ENCODE measurements at places on chromosomes 1 and 21. TPM values are rescaled to one million over a fixed set of nuclear protein-coding genes. Genes with fewer than 3 reads are reported as not detected.

- H3K36me3 ChIP-seq, result peaks cover 43% of the 10 kb centered on the region
- H3K4me1 ChIP-seq, result peaks cover 24% of the 10 kb centered on the region
- H3K27ac ChIP-seq, result peak overlapping the region; percentile 73
- DNase-seq, result no peak
- H3K27me3 ChIP-seq, result no peaks in the 10 kb centered on the region
Measured at GRCh38 chr1:6198646-6199297, 623 bp downstream of the RPL22 start.

- H3K4me3 ChIP-seq, result no peak overlapping the region
- no peak overlapping the region for H3K27ac ChIP-seq
- no peaks in the 10 kb centered on the region for H3K4me1 ChIP-seq
- no peak for DNase-seq
- no peaks in the 10 kb centered on the region for H3K36me3 ChIP-seq
- no peaks in the 10 kb centered on the region for H3K27me3 ChIP-seq
Measured at GRCh38 chr1:174812016-174812415, 187.7 kb upstream of the CACYBP start.

GRCh38 chr1:8420318-8420717, 102.4 kb downstream of the SLC45A1 start:
- no peak for DNase-seq
- 0 out of 2 replicates have a peak overlapping the region, but pooled peaks have one; percentile 12 for H3K4me3 ChIP-seq
- H3K27ac ChIP-seq, result no peak overlapping the region

DNA sequence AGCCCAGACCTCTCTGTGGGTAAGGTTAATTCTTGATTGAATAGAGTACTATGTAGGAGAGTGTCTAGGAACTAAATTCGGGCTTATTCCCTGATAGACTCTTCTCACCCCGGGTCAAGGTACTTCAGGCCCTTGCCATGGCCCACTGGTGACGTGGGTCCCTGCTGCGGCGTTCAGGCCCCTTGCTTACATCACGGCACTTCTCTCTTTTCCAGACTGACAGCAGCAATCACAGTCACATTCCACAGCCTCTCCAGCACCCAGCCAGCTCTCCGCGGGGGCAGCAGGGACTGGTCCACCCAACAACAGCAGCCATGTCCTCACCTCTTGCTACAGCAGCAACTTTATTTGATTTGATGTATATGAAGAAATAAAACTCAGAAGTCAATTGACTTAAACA, 401.2 kb upstream of the VAMP3 start:
- no peaks in the 10 kb centered on the region for H3K4me1 ChIP-seq
- no peaks in the 10 kb centered on the region for H3K36me3 ChIP-seq
- no peaks in the 10 kb centered on the region for H3K27me3 ChIP-seq
- DNase-seq, result no peak
- H3K4me3 ChIP-seq, result no peak overlapping the region

Gene NTRK1
- total RNA-seq, result 0.08 TPM

All from GM23338 (cell line).